ENCODE measurements at places on chromosomes 5 and 9.

DNA sequence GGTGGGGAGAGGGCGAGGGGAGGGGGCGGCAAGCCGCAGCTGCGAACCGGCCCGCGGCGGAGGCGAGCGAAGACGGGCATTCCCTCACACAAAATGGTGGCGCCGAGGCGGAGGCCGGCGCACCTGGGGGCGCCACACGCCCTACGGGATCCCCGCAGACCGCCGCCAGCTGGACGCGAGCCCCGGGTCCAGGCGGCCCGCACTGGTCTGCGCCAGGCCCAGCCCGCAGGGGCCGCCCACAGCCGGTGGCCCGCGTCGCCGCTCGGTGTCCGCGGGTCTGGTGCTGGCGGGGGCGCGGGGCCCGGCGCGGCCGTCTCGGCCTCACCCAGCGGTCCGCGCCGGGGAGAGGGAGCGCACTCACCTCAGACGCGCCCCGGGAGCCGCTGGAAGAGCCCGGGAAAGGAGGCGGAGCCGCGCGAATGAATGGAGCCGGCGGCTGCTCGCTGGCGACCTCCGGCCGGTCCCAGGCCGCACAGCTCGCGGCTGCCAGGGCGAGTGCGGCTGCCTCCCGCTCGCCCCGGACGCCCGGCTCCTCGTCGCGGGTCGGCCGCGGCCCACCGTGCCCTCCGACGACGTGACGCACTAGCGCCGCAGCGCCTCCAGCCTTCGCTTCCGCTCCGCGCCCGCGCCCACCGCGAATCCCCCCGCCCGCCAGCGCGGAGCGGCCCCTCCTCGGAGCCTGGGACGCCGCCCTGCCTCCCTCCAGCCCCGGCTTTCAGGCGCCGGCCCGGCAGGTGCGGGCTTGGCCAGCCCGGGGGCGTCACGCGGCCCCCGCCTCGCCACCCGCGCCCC is at the start of gene FAM169A:
Gene FAM169A (minus strand): TSS at position 584 of the 792 bp plus-strand sequence. CDS start 24,711 bp downstream, outside the sequence.
- peak; percentile 64 for DNase-seq

DNA sequence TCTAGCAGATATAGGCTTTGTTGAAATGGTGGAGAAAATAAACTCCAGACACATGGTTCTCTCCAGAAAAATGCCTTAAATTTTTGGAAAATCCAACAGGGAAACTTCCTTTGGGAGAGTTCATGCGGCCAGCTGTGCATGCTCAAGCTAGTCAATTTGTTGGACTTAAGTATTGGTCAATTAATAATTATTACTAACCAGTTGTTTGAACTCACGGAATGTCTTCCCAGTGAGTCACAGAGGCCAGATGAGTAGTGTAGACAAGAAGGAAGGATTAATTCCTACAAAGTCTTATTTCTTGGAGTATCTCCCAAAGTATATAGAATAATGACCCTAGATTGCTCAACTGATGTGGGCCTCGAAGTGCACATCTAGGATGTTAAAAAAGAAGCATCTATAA is 103.6 kb downstream of the MACIR start:
- no peak for DNase-seq

GRCh38 chr5:102755686-102756371 is 724 bp downstream of the PAM start:
- peak; percentile 36 for DNase-seq

- no peak for DNase-seq
Observed at GRCh38 chr5:73654171-73654811, 28.3 kb downstream of the ARHGEF28 start.

DNA sequence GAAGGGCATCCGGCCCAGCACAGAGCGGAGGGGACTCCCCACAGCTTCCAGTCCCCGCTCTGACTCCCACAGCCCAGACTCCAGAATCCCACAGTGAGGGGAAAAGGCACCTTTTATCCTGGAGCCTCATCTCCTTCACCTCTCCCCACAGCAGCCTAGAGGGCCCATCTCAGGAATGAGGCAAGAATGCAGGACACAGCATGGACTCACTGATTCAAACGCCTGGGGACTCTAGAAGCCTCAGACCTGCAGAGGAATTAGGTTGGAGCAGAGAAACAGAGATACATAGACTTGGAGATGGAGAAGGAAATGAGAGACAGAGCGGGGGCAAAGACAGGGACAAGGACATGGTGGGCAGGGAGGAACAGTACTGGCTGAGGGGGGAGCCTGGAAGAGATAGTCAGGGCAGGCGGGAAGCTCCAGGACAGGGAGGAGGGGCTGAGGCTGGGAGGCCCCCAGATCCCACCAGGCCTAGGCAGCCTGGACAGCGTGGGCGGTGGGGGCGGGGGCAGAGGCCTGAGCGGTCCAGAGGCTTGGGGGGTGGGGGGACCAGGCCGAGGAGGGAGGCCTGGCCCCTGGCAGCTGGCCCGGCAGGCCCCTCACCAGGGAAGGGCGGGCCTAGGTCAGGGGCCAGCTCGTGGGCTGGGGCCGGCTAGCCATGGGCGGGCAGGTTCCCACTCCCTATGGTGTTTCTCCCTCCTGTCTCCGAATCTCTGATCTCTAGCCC is 15.8 kb downstream of the CNTFR start:
- DNase-seq = no peak

GRCh38 chr9:85949586-85950335 is 8.8 kb downstream of the NAA35 start:
- no peak for DNase-seq

DNA sequence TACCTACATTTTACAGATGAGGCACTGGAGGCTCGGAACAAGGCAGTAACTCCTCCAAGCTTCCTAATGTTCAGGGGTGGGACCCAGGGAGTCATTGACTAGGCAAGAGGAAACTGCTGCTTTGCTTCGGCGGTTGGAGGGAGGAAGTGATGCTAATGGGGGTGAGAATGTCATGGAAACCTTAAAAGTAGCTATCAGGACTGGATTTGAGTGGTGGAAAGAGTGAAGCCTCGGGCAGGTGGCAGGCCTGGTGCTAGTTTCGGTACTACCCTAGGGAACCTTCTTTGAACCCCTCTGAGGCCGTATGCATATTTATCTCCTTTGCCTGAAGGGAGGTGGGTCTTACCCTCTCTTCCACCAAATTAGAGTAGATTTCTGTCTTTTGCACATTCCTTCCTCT is 1.6 kb downstream of the BSPRY start:
- no peak for DNase-seq

DNA sequence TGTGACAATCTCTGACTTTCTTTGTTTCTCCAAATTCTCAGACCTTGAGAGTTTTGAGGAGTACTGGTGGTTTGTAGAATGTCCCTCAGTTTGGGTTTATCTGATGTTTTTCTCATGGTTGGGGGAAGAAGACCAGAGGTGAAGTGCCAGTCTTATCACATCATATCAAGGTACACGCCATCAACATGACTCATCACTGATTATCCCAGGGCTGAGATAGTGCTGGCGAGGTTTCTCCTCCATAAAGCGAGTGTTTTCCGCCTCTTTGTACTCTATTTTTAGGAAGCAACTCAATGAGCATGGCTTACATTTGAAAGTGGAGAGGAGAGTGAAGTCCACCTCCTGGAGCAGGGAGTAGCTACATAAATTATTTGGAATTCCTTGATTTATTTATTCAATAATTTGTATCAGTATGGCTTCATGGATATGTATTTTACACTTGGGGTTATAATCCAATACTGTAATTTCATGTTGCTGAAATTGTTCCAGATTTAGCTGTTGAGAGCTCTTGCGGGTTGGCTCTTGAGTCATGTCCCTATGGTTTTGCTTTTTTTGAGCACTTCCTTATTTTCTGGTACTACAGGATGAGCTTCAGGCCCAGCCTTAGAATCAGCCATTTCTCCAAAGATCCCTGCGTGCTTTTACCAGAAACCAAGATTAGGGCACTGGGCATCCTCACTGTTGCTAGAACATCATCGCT is 23.9 kb downstream of the DCANP1 start:
- DNase-seq = no peak

DNA sequence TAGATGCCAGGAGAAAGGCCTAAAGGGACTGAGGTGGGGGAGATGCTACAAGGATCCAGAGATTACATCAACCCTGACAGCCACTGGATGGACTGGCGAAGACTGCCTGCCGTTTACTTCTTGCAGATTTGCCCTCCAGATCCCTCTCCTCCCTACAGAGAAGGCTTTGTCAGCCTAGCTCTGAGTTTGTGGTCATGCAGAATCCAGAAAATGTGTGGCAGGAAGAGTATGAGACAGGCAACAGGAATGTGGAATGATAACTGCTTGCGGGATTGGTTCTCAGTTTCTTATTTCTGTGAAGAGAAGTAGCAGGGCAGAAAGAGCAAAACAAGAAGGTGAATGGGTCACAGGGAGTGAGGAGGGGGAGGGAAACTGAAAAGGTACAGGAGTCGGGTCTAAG is 129.6 kb downstream of the TLE1 start:
- DNase-seq = no peak

DNA sequence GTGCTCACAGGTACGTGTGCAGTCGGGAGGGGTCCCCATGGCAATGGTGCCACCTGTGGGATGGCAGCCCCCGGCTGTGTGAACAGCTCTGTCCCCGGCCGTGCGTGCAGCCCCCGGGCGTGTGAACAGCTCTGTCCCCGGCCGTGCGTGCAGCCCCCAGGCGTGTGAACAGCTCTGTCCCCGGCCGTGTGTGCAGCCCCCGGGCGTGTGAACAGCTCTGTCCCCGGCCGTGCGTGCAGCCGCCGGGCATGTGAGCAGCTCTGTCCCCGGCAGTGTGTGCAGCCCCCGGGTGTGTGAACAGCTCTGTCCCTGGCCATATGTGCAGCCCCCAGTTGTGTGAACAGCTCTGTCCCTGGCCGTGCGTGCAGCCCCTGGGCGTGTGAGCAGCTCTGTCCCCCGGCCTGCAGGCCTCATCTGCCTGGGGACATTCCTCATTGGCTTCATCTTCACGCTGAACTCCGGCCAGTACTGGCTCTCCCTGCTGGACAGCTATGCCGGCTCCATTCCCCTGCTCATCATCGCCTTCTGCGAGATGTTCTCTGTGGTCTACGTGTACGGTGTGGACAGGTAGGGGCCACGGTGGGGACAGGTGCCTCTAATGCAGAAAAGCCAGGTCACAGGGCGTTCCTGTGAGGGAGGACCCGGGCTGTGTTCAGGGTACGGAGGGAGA is 5.9 kb upstream of the SLC6A18 start:
- no peak for DNase-seq

DNA sequence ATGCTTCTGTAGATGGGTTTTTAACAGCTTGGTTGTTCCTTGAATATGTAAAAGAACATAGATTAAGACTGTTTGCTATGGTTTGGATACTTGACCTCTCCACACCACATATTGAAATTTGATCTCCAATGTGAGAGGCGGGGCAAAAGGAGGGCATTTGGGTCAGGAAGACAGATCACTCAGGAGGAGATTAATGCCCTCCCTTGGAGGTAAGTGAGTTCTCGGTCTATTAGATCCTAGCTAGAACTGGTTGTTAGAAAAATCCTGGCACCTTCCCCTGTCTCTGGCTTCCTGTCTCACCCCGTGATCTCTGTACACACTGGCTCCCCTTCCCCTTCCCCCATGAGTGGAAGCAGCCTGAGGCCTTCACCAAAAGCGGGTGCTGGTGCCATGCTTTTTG is 281.1 kb upstream of the ANKRD55 start:
- DNase-seq = no peak

GRCh38 chr5:107887166-107887943 is 216.6 kb upstream of the EFNA5 start:
- no peak for DNase-seq

DNA sequence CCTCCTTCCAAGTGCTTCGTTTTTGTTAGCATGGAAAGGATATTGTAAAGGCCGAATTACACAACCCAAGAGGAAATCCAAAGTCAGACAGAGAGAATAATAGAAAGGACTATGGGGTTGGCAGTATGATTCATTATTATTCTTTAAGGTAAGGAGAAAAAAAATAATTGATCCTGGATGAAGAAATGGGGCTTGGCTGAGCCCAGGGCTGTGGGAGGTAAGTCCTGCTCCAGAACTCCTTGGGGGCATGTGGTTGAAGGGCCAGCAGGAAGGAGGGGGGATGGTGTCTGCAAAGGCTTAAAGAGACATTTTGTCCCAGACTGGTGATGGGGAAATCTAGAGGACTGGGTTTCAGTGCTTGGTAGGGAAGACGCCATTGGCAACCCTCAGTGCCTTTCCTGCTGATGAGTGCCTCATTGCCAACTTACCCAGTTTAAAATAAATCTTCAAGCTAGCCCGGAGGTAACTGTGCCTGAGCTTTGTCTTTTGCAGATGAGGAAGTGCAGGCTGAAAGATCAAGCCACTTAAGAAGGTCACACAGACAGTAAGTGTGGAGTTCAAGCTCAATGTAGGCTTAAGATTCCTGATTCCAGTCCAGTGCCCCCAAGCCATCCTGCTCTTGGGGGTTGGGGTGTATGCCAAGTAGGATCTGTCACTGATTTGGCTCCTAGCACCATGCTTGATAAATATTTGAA is 30.2 kb downstream of the FOXI1 start:
- DNase-seq = no peak

- no peak for DNase-seq
Observed at GRCh38 chr5:1068204-1068894, 43.5 kb downstream of the SLC12A7 start.

DNA sequence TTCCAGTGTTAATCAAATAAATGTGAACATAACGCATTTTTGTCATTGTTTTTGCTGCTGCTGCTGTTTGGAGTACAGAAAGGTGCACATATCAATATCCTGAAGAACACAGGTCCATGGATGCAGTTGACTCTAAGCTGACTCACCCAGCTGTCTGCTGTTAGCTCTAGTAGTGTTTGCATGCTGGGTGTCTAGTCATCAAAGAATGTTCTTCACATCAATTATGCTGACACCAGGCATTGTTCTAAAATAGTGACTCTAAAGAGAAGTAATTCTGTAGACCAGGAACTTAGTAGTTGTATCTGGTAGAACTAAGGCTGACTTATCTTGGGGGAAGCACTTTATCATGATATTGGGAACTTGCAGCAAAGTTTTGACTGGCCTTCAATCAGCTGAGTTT is 55.7 kb upstream of the DPYSL3 start:
- no peak for DNase-seq

Measured in hypothalamus (tissue), 51 donors.